CD4-positive, alpha-beta T cell treated with Interleukin-6 at 100 ng/mL for 8 hours (primary cell): ENCODE measurements at places on chromosomes 2 and 18.

- no peak for DNase-seq
These were observed 146.3 kb downstream of the LAMA3 start for GRCh38 chr18:23835506-23835905.

DNA sequence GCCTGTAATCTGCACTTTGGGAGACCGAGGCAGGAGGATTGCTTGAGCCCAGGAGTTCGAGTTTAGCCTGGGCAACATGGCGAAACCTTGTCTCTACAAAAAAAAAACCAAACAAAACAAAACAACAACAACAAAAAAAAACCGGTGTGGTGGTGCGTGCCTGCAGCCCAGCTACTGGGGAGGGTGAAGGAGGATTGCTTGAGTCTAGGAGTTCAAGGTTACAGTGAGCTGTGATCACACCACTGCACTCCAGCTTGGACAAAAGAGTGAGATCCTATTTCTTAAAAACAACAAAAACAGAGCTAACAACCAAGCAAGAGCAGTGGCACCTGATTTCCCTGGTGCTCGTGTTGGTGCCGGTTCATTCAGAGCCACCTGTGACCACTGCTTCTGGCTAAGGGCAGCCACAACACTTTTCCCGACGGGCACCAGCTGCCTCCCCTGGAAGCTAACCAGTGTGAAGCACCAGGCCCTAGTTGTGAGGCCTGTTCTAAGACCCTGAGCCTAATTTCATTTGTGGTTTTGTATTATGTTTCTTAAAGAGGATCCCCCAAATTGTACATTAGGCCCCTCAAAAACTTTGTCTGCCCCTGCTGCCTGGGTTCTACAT, 1.3 kb downstream of the AOX1 start:
- no peak for DNase-seq

DNA sequence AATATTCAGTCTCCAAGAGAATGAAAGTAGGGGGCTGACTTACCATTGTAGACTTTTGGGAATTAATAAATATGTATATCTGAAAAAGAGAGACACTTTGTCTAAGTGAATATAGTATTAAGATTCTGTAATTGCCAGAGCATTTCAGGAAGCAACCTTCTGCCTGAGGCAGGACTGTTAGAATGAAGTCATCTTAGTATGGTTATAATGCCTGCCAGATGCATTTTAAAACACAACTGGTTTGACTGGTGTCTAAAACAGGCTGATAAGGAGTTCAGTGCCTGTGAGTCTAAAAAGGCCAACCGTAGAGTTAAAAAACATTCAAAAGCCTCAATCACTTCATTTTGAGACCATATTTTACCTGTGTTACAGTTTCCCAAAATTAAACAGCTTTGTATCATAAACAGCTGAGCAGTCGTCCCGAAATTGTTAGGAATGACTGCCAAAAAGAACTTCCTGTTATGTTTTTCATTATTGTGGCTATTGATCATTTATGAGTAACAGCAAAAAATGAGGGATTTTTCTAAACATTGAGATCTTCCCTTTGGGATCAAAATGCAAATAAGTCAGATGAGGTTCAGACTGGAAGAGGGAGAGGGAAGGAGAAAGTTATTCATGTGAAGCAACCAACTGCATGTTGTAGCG, 443.9 kb downstream of the PID1 start:
- DNase-seq, result no peak

- no peak for DNase-seq
These were observed 984.0 kb upstream of the SLC39A10 start for GRCh38 chr2:194672994-194673393.

DNA sequence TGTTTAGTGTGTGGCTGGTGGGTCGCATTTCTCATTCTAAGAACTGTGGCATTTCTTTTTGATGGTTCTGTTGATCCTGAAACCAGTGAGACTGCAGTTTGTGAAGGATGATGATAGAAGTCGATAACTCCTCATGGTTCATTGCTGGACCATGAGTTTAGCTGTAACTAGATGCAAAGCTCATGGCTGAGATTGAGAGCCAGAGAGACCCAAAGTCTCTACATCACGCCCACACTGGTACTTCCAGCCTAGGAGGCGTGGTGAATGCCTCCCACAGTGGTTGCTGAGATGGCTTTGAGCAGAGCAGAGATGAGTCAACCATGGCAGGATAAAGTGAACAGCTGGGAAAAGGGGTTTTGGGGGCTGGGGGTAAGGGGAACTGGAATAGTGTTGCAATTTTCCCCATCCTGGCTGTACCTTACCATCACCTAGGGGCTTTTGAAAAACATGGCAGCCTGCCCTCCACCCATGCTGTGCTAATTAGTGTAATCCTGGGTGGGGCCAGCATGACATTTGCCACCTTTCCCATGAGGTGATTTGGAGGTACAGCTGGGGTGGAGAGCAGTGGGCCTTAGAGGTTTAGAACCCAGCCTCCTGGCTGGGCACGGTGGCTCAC, 24.1 kb downstream of the INPP4A start:
- peak; percentile 34 for DNase-seq

DNA sequence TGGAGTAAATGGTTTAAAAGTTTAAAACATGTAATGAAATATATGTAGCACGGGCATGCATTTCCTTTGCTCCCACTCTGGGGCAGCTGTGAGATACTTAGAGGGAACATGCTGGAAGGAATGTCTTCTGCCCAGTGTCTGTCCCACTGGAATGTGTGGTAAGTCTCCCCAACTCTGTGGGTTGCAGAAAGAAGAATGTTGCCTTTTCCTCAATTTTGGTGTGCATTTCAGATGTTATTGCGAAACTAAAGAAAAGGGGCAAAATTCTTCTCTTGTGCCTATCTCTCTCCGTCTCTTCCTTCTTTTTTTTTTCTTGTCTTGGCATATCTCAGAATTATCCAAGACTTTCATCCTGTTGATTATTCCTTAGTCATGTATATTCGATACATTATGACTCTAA, 201.1 kb downstream of the SH3RF3 start:
- no peak for DNase-seq

GRCh38 chr2:71665168-71666093, 212.1 kb downstream of the DYSF start:
- no peak for DNase-seq

DNA sequence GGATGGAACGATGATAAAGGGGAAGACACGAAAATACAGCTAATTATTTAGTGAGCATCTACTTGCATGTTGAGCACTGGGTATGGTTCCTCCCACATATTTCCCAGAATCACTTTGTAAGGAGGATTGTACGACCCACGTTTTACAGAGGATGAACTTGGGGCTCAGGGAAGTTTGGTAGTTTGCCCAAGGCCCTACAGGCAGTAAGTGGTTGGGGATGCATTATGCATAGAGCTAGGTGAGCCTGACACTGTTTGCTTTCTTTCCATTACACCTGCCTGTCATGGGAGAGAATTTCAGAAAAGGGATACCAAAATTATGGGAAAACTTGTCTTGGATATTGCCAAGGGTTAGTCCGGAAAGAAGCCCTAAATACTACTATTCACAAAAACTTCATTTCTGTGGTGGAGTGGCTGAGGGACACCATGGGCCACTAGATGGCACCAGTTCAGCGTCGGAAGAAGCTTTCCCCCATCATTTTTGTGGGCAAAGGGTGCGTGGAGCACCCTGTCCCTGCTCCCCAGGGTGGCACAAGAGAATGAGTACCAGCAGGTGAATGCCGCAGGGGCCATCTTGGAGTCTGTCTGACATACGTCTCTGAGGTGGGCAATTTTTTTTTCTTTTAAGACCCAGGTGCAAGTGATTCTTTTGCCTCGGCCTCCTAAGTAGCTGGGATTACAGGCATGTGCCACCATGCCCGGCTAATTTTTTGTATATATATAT, 23.5 kb upstream of the C18orf32 start:
- DNase-seq, result peak; percentile 47

- no peak for DNase-seq
These were observed 33.1 kb downstream of the CHN1 start for GRCh38 chr2:174971868-174972781.

GRCh38 chr2:45353879-45354278, 257.2 kb downstream of the SRBD1 start:
- DNase-seq, result no peak

DNA sequence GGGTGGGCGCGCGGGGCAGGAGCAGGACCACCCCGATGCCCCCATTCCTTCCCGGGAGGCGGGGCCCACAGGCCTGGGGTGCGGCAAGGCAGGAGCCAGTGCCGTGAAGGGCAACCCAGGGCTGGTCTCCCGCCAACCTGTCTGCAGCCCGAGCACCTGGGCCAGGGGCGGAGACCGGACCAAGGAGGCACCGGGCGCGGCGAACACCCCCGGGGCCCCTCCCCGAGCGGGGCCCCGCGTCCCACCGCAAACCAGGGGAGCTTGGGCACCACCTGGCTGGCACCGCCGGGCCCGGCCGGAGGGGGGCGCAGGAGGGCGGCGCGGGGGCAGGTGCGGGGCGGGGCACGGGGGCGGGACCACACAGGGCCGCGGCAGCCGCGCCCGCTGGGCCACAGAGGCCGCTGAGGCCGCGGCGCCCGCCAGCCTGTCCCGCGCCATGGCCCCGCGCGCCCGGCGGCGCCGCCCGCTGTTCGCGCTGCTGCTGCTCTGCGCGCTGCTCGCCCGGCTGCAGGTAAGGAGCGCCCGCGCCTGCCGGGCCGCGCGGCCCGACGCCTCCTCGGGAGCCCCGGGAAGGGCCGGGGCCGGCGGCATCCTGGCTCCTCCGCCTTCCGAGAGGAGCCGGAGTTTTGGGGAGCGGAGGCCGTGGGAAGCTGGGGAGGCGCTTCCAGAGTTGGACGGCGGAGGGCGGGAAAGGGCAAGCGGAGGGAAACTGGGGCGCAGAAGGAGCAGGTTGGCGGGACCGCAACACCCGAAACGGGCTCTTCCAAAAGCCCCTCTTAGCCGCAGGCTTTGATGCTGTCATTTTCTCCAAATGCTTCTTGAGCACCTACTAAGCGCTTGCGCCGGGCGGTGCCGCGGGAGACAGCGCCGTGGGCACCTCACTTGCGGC, at the start of gene TNFRSF11A:
TSS of gene TNFRSF11A (plus strand) at position 394 of the 889 bp plus-strand sequence. CDS start at position 437, 43 bp downstream.
- DNase-seq, result peak; percentile 33

GRCh38 chr2:61463769-61464475, 7.0 kb downstream of the USP34 start:
- DNase-seq, result no peak

GRCh38 chr18:32346671-32347070, 124.0 kb downstream of the GAREM1 start:
- DNase-seq, result no peak

DNA sequence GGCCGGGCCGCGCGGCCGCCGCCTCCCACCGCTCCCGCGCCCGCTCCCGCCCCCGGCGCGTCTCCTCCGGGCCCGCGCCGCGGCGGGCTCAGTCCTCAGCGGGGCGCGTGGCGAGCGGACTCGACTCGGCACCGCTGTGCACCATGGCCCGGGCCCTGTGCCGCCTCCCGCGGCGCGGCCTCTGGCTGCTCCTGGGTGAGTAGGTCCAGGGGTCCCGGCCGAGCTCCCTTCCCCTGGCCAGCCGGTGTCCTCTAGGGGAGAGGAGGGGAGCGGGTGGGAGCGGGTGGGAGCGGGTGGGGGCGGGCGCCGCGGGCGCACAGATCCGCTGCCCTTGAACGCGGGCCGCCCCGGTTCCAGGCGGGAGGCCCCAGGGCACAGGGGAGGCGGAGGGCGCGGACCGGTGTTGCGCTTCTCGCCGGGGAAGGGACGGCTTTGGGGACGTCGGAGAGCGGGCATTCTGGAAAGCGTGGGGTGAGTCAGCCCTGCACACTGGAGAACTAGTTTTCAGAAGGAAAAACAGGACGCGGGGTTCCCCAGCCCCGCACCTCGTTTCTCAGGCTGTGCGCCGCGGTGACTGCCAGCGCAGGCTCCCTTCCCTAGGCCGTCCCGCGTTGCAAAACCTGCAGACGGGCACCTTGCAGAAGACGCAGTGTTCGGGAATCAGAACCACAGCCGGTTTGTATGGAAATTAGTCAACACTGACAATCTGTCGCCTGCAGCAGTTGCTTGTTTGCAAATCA, at the start of gene RAMP1:
TSS of gene RAMP1 (plus strand) at position 91 of the 740 bp plus-strand sequence. CDS start at position 144, 53 bp downstream.
- no peak for DNase-seq

GRCh38 chr2:236376566-236377244, 112.5 kb upstream of the ASB18 start:
- no peak for DNase-seq

DNA sequence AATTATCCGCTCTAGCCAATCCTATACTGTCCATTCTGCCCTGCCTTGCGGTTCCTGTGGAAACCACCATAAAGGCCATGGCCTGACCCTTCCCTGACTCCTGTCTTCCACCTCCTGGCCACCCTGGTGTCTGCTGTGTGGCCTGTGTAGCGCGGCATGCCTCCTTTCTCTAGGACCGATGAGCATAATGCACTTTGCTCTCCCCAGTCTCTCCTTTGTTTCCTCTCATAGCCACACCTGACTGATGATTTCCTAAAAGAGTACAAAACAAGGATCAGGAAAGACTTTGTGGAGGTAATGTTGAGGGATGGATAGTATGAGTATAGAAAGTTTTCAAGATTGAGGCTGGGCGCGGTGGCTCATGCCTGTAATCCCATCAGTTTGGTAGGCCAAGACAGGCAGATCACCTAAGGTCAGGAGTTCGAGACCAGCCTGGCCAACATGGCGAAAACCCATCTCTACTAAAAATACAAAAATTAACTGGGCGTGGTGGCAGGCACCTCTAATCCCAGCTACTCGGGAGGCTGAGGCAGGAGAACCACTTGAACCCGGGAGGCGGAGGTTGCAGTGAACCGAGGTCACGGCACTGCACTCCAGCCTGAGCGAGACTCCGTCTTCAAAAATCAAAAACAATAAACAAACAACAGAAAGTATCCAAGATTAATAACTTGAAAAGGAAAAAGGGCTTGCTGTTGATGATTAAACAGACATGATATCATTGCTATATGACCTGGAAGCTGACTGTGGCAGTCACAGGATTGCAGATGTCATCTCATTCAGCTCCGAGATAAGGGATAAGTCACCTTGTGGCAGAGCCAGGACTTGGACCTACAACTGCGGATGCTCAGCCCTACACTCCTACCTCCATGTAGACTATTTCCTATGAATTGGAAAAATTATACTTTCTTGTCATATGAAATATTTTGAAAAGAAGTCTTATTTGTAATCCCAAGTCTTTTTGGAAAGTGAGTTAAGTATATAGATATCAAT, 16.6 kb downstream of the SOWAHC start:
- no peak for DNase-seq

- DNase-seq, result no peak
These were observed 320.4 kb upstream of the HS6ST1 start for GRCh38 chr2:128639120-128639477.

DNA sequence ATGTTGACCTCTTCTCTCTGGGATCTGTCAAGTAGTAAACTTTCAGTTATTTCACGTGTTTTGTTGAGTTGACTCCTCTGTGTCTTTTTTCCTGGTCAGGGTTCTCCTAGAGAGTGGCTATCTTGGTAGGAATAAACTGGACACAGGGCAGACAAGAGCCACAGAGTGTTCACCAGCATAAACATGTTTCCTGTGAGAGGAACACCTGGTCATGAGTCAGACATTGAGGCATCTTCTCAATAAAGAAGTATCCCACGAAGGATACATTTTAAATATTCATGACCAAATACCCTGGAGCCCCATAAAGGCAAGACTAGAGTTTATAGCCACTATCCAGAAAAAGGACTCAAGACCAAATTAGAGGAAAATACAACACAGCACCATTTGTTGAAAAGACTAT, 269.7 kb upstream of the ZNF521 start:
- DNase-seq, result no peak

GRCh38 chr18:35268821-35269220, 21.2 kb downstream of the ZSCAN30 start:
- DNase-seq, result no peak

GRCh38 chr2:44894058-44894457, 47.4 kb upstream of the SIX3 start:
- no peak for DNase-seq
